ENCODE measurements at places on chromosomes 4 and X. TPM values are rescaled to one million over a fixed set of nuclear protein-coding genes. Genes with fewer than 3 reads are reported as not detected.

GRCh38 chrX:2690856-2691542, at the start of gene CD99:
Gene CD99, plus strand, starts transcription at chrX:2691295. Its CDS starts 66 bp downstream, at chrX:2691361.
- DNase-seq = peak; percentile 88

GRCh38 chrX:135707880-135708279, 5.6 kb upstream of the CT45A1 start:
- DNase-seq = no peak

GRCh38 chr4:96186593-96186992, 346.7 kb downstream of the PDHA2 start:
- DNase-seq = no peak

DNA sequence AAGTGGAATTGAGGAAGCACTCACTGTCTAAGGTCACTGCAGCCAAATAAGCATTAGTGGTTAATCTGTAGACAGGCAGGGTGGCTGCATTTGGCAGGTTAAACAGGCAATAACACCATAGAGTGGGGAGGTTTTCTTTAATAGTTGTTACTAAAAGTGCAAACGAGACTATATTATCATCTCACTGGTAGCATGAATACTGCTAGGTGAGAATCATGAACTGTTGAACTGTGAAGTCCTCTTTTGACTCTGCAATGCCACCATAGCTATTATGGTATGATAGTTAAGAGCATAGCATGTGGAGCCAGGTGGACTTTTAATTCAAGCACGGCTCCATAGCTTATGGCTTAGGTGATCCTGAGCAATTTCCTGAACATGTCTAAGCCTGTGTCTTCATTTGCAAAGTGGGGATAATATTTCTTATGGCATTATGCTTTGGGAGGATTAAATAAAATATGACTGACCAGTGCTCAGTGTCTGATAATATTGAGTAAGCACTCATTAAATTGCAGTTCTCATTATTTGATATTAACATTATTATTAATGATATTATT, 235.6 kb upstream of the HHIP start:
- DNase-seq = no peak

GRCh38 chr4:40890199-40890598, 140.4 kb downstream of the NSUN7 start:
- DNase-seq = no peak

DNA sequence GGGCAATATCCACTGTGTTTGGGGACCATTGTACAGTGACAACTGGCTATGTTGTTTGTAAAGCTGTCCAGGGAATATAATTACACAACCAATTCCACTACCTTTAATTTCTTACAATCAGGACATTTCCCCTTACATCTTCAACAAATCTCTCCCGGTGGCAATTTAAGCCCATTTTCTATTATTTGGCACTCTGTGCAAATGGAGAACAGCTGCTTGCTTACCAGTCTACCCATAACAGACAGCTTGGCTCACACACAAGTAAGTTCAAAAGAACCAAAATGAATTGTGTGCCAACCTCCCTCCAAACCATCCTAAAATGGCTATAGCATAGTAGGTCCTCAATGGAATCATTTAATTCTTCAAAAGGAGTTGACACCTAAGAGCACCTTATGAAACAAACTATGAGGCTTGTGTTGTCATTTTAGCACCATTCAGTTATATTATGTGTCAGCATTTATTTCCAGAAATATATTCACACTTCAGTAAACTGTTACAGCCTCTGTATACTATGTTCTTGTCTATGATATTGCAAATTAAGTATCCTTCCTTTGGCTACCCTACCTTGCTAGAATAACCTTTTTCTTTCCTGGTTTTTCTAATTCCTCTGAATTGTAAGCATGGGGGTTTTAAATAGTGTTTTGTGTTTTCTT, 18.4 kb downstream of the GABRA4 start:
- DNase-seq = no peak

DNA sequence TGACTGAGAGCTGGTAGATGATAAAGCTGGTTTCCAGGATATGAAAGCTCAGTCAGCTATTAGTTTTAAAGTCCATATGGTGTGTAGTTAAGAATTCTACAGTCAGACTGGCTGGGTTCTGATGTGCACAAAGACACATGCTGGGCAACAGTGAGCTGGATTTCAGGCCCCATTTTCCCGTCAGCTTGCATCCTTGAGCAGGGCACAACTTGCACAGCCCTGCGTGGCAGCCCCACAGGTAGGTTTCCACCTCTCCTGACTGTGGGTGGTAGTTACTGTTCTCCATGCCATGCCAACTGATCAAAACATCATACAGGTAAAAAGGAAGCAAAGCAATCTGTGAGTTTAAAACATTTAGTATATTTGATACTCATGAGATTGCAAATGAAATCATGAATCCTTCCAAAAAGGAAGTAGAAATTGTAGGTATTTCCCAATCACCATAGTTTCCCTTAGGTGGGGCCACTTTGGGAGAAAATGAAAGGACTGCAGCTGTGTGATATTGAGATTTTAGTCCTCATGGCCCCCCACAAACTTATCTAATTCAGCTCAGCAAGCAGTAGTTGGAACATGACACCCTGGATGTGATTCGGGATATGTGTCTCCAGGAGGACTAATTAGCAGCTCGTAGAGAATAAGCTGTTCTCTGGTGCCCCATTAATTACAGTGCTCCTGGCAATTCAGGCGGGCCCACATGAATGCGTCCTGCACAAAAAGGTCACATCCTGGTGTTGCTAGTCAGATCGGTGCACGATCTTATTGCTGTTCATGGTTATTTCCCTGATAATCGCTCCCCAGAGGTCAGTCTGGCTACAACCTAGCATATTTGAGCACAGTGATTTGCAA, 42.4 kb upstream of the NOCT start:
- DNase-seq = no peak

DNA sequence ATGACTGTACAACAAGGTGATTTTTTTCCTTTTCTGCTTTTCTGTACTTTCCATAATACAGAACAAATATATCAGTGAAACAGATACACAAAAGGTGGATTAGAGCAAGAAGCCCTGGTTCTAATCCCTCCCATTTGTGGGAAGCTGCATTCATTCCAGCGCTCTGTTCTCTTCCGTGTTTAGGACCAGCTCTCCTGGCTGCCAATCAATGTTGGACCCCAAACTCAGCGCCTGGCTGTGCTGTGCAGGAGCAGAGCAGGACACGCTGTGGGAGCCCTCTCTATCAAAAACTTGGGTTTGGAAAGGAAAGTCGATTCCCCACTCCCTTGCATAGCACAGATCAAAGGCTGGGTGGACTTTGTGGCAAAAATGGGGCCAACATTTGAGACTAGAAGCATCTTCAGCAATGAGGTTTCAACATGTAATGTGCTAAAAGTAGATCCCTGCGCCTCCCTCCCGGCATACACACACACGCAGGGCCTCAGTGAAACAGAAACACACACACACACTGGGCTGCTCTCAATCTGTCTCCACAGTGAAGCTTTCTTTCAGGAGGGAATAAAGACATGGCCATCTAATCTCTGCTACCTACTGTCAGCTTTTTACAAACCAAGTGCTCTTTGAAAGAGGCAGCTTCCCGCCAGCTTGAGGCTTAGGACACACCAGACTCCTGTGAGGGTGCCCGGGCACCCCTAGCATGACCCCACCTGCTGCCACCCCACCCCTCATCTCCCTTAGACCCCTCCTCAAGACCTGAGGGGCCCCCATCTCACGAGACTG, 12.2 kb downstream of the WDR1 start:
- no peak for DNase-seq

GRCh38 chrX:39560271-39560670, 537.5 kb downstream of the BCOR start:
- no peak for DNase-seq

GRCh38 chrX:138638996-138639395, 72.5 kb downstream of the FGF13 start:
- DNase-seq = no peak

GRCh38 chrX:53357799-53358530, 64.5 kb downstream of the SMC1A start:
- DNase-seq = no peak

GRCh38 chr4:79653871-79654270, 245.8 kb upstream of the GK2 start:
- no peak for DNase-seq

GRCh38 chrX:149365552-149365951, 139.6 kb downstream of the IDS start:
- DNase-seq = no peak

- DNase-seq = no peak
Measured at GRCh38 chrX:30679369-30679768, 26.1 kb downstream of the GK start.

GRCh38 chr4:161714931-161715330, 448.9 kb downstream of the FSTL5 start:
- DNase-seq = no peak

GRCh38 chrX:24643116-24643515, 4.0 kb downstream of the PCYT1B start:
- no peak for DNase-seq

DNA sequence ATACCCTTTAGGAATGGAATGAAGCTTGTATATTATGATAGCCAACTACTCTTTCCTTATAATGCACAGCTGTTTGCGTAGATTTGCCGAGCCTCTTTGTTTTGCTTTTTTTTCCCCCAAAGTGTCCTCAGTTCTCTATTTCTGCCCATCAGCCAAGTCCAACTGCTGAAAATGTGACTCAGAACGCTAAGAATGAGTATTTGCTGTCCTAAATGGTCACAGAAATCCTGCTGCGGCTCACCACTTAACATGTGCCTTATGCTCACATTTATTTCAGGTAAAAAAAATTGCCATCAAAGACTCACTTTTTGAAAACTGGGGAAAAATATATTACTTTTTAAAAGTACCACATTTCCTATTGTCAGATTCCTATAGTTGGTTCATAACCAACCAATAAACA, 36.9 kb downstream of the GABRA4 start:
- DNase-seq = no peak

SLC38A5 gene
- total RNA-seq = 37.0 TPM

PCDH19 gene
- total RNA-seq = 0.03 TPM

BEX4 gene
- total RNA-seq = 29.4 TPM

PYURF gene
- 39.9 TPM for total RNA-seq

PROM1 gene
- 0.82 TPM for total RNA-seq

GABRB1 gene
- total RNA-seq = not detected

DAPP1 gene
- 12.9 TPM for total RNA-seq

SULT1B1 gene
- 10.0 TPM for total RNA-seq

Measured in T-cell (primary cell).